ENCODE measurements at places on chromosomes 1 and 21.

DNA sequence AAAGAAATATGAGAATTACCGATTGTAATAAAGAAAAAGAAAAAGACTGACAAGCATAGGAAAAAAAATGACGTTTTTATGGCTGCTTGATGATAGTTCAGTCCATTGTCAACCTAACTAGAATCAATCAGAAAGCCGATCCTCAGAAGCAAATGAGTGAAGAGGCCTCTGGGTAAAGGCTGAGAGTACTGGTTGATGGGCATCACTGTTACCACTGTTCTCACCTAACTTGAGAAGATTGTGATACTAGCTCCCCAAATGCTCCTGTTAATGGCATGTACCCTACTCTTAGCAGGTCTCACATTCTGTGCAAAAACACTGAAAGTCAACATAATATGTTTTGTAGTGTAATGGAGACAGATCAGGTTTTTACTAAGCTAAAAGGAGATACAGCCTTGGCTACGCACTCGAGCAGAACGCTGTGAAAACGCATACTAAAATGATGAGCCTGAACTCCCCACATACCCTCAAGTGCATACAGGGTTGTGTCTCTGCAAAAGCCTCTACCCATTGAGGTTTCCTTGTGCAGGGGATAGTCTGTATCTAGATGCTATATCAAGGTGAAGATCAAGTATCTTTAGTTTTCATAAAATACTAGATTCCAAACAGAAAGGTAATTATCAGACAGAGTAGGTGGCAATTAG lies 554.6 kb downstream of the SMYD3 start:
- no peak for DNase-seq

- DNase-seq: no peak
These were observed 6.3 kb downstream of the ARF1 start for GRCh38 chr1:228088586-228089498.

- no peak for DNase-seq
These were observed 18.2 kb downstream of the RXRG start for GRCh38 chr1:165426745-165427144.

- DNase-seq: no peak
These were observed 66.6 kb downstream of the DIRAS3 start for GRCh38 chr1:67983867-67984266.

GRCh38 chr21:36987845-36988244 lies 18.7 kb upstream of the RIPPLY3 start:
- DNase-seq: no peak

GRCh38 chr1:29272147-29272907 lies 36.0 kb downstream of the PTPRU start:
- no peak for DNase-seq

- DNase-seq: no peak
These were observed 3.8 kb upstream of the TINAGL1 start for GRCh38 chr1:31572323-31573104.

DNA sequence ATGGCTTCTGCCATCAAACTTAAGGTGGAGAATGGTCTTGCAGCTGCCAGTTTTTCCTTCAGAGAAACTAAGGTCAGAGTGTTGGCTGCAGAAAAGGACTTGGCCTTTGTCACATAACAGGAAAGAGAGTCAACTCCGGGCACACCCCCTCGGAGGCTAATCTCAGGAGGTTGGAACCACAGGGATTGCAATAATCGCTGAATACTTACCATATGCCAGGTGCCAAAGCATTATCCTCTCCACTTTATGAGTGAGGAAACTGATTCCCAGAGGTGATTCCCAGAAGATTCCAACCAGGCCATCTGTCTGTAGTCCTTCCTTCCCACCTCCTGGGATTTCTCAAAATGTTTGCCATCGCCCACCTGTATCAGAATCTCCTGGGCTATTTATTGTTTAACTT lies 54.0 kb downstream of the LACTBL1 start:
- DNase-seq: no peak

DNA sequence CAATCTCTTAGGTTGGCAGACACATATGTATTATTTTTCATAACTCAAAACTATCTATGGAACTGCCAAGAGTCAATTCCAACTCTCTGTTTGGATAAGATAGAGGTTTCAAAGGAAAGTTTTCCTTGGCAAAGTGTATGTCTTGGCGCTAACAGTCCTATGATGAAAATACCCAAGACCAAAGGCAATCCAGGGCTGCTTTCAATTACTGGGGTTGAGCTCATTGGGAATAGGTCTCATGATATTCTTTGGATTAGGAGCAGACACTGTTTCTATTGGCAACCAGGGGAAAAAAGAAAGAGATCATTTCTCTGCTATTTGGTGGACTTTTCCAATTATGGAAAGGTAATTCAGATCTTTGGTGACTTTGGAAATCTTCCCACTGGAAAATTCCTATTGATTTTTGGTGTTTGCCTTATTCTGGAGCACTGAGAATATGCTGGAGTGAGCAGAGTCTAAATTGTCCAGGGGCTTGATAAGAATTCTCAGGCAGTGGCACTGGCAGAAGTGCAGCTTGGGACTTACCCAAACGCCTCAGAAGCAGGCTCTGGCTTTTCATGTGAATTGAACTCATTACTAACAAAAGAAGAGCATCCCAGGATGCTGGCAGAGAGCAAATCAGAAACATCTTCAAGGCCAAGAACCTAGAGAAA lies 20.4 kb upstream of the PLXNA2 start:
- DNase-seq: peak; percentile 44

GRCh38 chr1:173353350-173353749 lies 123.8 kb upstream of the PRDX6 start:
- DNase-seq: peak; percentile 65

DNA sequence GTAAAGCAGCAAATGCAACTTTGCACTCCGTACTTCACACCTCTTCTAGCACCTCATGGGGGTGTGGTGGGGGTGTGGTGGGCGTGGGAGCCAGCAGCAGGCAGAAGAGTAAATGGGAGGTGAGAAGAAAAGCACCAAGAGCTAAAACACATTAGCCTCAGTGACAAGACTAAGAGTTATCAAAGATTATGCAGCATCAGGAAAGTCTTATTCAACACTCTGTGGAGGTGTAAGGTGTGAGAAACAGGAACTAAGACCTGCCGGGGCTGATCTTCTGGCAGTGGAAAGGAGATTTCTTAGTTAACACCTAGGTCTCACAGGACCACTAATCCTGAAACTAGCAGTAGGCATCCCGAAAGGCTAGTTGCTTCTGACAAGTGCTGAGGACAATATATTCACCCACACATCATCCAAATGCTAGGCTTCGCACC lies 9.9 kb downstream of the TGFBR3 start:
- DNase-seq: no peak

- no peak for DNase-seq
These were observed 11.8 kb upstream of the F3 start for GRCh38 chr1:94553323-94553730.

DNA sequence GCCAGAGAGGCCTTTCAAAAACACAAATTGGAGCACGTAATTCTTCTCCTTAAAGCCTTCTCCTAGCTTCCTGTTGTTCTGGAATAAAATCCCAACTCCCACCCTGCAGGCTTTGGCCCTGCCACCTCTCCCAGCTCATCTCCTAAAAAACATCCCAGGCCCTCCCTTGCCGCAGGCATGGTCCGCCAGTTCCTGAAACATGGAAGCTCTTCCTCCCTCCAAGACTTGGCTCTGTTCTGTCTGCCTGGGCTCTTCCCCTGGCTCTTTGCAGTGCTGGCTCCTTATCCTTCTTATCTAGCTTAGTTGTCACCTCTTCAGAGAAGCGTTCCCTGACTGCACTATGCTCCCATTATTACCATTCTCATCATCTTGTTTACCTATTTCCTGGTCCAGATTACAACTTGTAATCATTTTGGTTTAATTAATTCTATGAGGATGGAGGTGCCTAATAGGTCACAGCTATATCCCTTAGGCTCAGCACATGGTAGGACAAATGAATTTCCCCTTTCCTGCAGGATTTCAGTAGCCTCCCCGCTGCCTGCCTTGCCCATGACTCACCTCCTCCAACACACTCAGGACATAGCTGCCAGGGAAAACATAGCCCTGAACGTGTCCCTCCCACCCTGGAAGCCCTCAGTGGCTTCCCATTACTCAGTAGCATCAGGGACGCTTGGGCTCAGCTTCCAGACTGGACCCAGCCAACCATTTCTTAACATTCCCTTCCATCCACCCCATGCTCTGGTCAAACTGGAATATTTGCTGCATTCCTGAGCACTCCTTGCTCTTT lies 15.7 kb upstream of the IGSF21 start:
- peak; percentile 37 for DNase-seq

DNA sequence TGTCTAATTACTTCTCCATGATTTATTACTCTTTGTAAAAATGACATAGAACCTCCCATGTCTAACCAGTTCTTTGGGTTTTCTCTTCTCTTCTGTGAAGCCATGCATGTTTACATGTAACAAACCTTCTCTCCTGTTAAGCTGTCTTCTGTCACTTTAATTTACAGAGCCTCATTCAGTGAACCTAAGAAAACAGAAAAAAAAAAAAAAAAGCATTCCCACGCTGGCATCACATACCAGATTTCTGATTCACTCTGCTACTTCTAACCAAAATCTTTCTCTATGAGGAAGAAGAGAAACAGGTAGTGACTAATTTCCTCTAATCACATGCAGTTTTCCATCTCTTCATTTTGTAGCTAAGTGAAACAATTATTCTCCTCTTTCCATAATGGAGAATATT lies 141.4 kb upstream of the CXADR start:
- no peak for DNase-seq

DNA sequence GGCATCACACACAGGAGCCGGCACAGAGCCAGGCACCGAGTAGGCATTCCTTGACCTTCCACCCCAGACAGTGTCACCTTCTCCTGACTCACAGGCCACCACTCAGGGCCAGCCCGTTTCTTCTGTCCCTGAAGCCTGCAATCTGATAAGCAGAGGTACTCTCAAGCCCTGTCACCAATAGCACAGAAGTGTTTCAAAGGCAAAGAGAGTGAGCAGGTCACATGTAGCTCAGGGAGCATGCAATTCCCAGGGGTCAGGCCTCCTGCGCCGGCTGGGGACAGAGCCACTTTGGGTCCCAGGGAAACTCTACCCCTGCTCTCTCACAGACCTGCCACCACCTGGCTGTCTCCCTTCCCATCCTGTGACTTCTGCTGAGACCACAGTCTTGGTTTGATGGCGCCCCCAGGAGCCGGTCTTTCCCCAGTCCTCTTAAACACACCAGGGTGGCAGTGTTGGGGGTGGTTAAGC lies 13.2 kb downstream of the CAPN9 start:
- no peak for DNase-seq

All from fibroblast of skin of left biceps (primary cell).